ENCODE measurements at places on chromosomes 16 and 17.

GRCh38 chr17:19384723-19385391, 2.1 kb downstream of the MFAP4 start:
- DNase-seq, result no peak

- no peak for DNase-seq
Measured at GRCh38 chr17:75773121-75773807, 8.3 kb upstream of the GALK1 start.

GRCh38 chr17:2713881-2714280, 2.3 kb upstream of the CLUH start:
- DNase-seq, result no peak

GRCh38 chr17:43595466-43595865, 49.3 kb upstream of the ETV4 start:
- DNase-seq, result no peak

GRCh38 chr16:86914876-86915717, 336.7 kb downstream of the FOXL1 start:
- peak; percentile 90 for DNase-seq

GRCh38 chr17:65183736-65184135, 46.6 kb downstream of the RGS9 start:
- peak; percentile 82 for DNase-seq

- DNase-seq, result no peak
Measured at GRCh38 chr16:75005697-75006096, 6.9 kb downstream of the ZNRF1 start.

DNA sequence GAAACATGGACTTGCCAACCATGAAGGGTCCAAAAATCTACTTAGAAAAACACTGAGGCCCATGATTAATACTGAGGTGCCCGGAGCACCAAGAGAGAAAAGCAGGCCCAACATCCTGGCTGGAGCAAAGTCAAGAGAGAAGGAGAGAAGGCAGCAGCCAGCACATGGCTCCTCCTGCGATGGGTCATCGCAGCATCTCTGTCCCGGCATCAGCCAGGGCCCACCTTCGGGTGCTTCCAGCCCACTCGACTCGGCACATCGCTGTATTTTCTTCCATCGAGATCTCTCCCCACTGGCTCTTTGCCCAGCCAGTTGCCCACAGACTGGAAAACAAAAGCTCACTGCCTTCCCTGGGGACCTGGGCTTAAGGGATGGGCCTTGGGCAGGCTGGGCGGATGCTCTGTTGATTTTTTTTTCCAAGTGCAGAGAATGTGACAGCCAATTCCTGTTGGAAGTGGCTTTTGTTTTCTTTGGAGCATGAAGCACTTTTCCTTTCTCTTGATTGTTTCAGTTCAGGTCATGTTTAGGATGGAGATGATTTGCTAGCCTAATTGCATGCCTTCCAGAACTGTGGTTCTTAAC, 58.1 kb downstream of the CYB5B start:
- DNase-seq, result peak; percentile 98

DNA sequence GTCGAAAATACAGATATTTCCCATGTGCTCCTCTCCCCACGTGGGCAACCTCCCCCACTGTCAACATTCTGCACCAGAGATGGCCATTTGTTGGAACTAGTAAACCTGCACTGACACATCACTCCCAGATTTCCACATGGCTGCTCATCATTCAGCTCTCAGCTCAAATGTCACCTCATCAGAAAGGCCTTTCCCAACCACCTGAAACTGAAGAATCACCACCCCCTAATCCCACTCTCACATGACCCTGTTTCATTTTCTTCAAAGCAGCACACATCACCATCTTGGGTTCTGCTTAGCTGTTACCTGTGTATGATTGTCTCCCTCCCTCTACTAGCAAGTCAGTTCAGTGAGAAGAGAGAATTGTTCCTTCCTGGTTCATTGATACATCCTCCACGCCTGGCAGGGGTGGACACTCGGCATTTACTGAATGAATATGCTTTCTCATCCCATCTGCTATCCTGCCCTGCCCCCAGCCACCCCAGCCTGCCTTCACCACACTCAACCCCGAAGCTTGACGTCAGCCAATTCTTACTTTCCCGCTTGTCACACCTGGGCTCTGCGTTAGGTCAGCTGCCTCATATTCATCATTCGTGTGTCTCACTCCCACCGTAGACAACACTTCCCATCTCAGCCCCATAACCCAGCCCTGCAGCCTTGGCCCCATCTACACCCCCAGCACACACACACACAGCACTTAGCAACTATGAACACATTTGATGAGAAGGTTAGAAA, 1.5 kb downstream of the C17orf114 start:
- DNase-seq, result no peak

- DNase-seq, result no peak
Measured at GRCh38 chr17:9895923-9896322, 9.1 kb downstream of the RCVRN start.

DNA sequence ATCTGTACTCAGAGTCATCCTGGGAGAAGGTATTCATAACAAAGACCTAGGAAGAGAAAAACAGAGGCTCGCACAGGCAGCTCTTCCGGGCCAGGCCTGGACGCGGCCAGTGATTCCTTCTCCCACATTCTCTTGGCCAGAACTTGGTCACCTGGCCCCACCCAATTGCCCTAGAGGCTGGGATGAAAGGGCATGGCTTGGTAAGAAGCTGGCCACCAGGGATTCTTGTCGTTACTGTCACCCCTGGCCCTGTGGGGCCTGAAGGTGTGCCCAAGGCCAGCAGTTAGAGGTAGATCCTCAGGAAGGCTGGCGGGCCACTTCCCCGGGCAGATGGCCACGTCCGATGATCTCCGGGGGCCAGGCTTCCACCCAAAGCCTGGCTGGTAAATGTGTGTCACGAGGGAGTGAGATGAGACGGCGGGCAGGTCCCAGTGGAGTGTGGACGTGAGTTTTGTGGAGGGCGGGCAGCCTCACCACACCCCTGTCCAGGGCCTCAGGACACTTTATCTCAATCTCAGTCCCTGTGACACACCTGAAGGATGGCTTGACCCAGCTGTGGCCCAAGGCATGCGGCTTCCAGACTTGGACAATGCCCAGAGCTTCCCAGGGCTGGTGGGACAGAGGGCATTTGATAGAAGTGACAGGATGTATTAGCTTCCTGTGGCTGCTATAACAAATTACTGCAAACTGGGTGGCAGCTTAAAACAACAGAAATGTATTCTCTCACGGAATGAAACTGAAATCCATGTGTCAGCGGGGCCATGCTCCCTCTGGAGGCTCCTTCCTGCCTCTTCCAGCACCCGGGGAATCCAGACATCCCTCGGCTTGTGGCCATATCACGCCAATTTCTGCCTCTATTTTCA, 66.3 kb upstream of the GSE1 start:
- DNase-seq, result peak; percentile 43

DNA sequence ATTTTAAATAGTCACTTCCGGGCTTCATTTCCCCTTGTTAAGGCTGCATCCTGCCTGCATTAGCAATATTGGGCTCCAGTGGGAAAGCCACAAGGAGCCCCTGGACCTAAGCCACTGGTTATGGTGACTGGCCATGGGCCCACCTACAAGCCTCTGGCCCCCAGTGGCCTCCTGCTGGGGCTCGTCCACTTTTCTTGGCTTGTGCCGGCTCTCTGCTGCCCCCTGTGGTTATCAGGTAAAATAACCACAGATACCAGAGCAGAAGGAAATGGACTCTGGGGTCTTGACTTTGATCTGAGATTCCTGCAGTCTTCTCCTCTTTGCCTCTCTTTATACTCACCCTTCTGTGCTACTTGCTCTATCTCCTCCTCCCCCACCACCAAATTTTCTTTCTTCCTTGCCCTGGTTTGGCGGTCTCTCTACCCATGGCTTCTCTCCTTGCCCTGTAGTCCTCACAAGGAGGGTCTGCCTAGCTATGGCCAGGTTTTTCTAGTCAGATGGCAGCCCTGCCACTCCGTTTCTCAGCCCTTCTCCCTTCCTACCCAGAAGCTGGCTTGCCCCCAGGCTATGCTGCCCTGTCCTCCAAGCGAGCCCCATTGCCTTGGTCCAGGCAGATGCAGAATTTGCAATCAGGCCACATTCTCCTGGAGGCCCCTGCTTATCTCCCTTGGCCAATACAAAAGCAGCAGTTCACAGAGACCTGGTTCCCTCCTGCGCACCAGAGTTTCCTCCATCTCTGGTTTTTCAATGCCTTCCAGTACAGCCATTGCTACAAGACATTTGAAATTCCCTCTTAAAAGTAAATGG, 82.9 kb upstream of the RCVRN start:
- DNase-seq, result no peak

DNA sequence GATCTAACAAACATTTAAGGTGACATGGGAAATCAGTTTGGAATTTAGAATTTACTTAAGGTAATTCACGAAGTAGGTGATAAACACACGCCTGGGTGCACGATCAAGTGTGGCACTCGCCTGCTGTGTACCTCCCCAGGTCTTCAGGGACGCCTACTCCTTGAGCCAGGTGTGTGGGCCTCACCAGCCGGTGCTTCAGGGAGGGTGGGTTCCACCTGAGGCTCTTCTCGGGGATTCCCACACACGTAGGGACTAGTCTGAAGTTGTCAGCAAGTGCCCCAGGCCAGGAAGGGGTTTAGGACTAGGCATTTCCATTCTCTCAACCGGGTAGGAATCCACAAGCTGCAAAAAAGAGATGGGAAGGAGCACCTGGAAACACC, 9.8 kb upstream of the NAT9 start:
- DNase-seq, result no peak

DNA sequence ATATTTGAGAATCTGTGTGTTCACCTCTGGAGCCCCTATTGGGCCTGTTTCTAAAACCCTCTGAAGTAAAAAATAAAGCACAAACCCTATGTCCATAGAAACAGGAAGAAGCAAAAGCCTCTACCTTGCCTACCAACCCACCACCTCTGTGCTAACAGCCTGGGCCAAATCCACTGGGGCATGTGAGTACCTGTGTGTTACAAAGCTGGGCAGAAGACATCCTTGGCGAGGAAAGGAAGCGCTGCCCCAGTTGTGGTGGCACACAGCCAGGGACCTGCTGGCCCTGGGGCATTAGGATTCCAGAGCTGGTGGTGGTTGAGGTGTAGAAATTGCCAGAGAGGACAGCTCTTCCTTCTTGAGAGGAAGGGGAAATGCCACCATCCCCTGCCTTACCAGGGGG, 30.0 kb downstream of the MYO18A start:
- DNase-seq, result no peak

GRCh38 chr17:76747716-76748363, 9.9 kb downstream of the MFSD11 start:
- no peak for DNase-seq

DNA sequence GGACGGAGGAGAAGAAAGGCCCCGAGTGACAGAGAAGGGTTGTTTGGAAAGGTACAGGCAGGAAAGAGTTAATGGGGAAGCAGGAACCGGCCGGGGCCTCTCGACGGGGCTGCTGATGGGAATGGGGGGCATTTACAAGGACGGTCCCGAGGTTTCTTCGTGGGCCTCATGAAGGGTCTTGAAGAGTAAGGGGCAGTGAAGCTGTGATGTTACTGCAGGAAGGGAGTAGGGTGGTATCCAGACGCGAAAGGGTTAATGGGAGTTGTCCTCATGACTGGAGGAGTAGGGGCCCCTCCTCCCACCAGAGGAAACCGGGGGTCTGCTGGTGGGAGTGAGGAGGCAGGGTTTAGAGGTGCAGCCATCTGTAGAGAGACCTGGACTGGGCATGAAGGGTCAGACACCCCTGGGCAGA, 481 bp downstream of the PDK2 start:
- DNase-seq, result peak; percentile 24

DNA sequence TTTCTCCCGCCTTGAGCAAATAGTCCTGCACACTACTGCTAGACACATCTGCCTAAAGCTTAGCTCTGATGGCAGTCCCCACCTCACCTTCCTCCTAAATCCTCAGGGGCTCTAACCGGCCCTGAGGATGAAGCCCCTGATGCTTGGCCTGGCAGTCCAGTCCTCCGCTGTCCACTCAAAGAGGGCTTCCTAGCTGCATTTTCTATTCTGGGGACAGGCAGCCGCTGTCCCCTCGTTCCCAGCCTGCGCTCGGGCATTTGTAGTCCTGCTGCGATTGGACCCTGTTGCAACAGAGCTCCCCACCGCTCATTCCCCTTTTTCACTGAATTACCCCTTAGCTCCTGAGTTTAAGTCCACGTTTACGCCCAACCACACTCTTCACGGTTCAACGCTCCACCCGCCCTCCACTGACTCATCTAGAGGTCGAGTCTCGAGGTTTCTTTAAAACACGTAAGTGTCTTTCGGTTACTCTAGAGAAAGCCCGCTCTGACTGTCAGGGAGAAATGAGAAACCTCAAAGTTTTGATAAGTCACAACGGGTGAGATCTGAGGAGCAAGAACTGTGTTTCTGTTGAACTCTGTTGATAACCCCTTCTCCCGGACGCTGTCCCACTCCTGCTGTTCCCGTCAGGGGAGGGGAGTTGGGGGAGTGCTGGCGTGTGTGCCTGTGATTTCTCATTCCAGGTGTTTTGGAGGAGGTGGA, 4.5 kb downstream of the CCR7 start:
- DNase-seq, result no peak

GRCh38 chr17:81084680-81085419, 49.9 kb downstream of the BAIAP2 start:
- no peak for DNase-seq

DNA sequence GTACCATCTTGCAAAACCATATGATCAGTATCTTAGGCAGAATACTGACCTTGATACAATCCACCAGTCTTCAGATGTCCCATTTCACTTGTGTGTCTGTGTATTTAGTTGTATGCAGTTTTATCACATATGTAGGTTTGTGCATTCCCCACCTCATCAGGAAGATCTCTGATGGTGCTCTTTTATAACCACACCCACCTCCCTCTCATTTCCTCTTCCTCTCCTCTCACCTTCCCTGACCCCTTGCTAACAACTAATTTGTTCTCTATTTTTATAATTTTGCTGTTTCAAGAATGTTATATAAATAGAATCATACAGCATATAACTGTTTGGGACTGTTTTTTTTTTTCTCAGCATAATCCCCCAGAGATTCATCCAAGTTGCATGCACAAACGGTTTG, 52.0 kb upstream of the ACSM2B start:
- DNase-seq, result no peak

GRCh38 chr16:19884611-19885450, at the start of gene GPRC5B:
GPRC5B (minus strand) TSS chr16:19884848; CDS start chr16:19872845, 12,003 bp downstream.
- peak; percentile 71 for DNase-seq

All from dermis blood vessel endothelial cell (primary cell).